SJSA1 (cell line): ENCODE measurements at places on chromosomes 6 and 20.

DNA sequence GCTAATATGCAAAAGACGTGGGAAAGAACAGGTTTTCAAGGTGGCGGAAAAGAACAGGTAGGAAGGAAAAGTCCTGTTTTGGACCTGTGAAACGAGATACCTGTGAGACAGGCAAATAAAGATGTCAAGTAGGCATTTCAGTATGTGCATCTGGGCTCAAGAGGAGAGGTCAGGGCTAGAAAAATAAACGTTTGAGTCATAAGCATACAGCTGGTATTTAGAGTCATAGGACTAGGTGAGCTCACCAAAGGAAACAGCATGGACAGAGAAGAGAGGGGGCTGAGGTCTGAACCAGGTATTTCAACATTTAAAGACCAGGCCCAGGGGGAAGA lies 14.9 kb downstream of the MTFR2 start:
- no peak for DNase-seq

DNA sequence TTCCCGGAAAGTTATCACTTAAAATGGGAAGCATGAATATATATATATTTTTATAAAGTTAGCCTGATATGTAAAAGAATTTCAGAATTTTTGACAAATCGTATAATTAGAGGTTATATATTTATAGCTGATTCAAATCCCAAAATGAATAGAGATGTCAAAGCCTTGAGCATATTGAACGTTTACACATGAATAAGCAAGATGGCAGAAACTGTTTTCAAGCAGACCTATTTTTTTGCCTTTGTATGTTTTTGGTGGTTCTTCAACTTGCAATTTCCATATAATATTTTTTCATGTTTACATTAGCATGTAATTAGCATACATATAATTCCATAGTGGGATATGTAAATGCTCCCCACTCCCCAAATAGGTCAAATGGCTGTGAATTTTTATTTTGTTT lies 189.9 kb downstream of the PRL start:
- DNase-seq = no peak

GRCh38 chr6:106143665-106144064 lies 57.5 kb downstream of the PRDM1 start:
- DNase-seq = no peak

DNA sequence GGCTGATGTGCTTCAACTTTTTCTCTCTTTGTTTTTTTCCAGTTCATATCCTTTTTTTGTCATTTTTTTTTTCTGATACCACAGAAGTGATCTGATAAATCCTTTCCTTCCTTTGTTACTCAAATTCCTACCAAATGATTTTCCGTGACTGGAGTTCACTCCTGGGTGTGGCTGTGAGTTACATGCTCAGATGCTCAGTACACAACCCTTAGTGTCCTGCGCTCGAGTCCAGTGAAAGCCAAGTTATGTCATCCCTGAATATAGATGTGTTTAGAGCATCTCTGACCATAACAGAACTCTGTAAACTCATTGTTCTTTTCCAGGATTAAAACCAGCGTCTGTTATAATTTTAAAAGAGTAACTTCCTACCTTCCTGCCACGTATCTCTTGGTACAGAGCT lies 147.2 kb upstream of the AKAP12 start:
- DNase-seq = no peak

- DNase-seq = no peak
Measured at GRCh38 chr6:621931-622330, 35.0 kb downstream of the HUS1B start.

- DNase-seq = no peak
Measured at GRCh38 chr20:13085275-13085674, 76.5 kb downstream of the SPTLC3 start.

- DNase-seq = no peak
Measured at GRCh38 chr6:12440981-12441380, 150.8 kb downstream of the EDN1 start.

DNA sequence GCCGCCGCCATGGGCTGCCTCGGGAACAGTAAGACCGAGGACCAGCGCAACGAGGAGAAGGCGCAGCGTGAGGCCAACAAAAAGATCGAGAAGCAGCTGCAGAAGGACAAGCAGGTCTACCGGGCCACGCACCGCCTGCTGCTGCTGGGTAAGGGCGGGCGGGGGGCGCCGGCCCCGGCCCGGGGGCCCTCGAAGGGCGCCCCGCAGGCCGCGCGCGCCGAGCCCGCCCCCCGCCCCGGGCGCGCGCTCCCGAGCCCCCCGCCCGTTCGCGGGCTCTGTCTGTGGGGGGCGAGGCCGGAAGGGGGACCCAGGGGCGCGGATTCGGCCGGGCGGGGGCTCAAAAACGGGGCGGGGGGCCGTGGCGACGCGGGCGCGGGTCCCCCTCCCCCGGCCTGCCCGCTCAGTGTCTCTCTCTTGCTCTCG lies 39.2 kb downstream of the GNAS start:
- DNase-seq = no peak

DNA sequence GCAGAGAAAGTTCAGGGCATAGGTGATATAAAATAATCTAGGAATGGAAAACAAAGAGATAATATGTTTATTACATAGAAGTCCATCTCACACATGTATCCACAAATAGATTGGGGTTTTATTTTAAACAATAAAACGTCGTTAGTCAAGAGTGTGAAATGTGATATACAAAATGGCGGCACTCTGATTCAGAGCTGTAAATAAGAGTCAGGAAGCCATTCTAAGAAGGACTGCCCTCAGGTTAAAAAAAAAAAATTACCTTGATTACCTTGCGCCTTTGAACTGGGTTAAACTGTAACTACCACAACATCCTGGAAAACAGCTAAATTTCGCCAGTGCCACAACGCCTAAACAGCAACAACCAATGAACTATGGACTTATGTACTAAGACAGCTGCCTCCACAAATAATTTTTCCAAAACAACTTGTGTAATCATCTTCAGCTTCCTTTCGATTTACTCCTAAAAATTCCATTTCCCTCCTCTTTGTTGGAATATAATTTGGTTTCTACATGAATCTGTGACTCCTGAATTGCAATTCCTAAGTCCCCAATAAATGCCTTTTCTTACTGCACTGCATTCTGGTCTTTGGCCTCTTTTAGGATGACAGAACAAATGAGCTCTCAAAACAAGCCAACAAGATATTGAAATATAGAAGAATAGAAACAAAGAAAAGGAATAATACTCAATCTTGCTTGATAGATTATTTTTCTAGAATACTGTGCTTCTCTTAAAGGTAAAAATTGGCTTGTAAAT lies 1019.5 kb upstream of the MAP3K7 start:
- no peak for DNase-seq

DNA sequence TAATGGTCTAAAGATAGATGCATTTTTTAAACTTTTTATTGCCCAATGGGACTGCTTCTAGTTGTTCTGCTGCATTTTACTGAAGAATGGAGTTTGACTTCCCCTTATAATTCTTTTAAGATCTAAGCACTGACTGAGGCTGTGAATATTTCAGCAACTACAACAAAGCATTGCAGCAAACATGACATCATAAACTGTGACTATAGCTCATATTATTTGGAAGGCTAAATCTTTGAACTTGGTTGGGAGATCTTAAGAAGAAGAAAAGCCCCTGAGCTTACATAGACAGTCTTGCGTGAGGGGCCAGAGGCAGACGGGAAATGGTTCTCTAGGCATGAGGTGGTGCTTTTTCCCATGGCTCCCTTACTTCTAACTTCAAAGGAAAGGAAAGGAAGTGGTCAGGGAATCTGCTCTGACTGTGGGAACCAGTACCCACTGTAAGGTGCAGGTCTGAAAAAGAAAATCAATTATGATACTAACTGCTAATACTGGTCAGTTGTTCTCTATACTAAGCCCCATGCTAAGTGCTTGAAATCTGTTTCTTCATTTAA lies 14.8 kb downstream of the HEY2 start:
- DNase-seq = no peak

GRCh38 chr6:157246048-157246630 lies 77.2 kb downstream of the TMEM242 start:
- DNase-seq = no peak

DNA sequence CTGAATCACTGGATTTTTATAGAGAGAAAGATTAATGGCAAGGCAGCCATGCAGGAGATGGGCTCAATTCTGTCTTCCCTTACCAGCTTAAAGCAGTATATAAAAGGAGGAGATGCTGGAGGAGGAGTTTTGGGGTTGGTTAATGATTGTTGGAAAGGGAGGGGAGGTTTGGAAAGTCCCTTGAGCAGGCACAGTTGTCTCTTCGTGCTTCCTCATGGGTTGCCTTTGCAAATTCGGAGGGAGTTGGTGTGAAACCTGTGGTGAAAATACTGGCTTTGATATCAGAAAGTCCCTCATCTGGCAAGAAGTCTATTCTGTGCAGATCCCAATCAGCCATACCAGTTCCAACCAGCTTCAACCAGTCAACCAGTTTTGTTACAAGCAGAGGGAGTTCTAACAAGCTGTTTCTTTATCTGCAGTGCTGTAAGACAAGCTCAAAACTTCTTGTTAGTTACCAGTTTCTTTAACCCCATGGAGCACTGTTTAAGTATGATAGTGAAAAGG lies 107.0 kb downstream of the HIVEP1 start:
- no peak for DNase-seq

DNA sequence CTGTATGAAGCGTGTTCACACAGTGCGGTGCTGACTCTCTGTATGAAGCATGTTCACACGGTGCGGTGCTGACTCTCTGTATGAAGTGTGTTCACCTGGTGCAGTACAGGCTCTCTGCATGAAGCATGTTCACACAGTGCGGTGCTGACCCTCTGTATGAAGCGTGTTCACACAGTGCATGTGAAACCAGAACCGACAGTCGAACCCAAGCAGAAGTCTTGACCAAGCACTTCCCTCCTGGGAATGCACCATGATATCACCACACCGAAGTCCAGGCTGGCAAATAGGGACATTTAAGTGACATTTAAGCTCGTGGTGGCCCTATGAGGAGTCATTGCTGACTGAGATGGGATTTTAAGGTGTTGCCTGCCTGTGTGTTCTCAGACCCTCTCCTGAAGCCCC lies 11.3 kb upstream of the SERPINB1 start:
- no peak for DNase-seq

DNA sequence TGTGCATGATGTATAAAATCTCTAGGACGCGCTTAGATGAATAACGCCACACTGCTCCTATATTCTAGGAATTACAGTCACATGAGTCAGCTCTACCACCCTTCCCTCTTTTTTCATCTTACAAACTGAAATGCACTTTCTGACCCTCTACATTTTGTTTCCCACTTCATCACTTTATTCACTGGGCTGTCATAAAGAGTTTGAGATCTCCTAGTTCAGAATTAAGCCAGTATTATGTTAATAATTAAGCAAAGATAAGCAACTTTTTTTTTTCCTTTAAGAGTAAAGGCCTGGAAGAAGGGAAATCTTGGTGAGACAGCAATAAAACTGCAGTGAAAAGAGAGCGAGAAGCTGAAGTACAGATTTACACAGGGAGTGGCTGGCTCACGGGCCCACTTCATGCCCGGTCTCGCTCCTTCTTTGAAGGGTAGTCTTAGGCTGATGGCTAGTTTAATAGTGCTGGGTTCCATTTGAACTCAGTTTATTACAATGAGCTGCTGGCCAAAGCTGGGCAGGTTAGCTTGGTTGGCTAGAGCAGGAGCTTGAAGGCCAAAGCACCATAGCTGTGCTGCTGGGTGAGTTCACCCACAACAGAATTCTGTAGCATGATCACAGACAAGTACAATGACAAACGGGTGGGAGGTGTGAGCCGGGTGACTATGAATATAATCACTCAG lies 110.6 kb downstream of the MAP7 start:
- DNase-seq = no peak

DNA sequence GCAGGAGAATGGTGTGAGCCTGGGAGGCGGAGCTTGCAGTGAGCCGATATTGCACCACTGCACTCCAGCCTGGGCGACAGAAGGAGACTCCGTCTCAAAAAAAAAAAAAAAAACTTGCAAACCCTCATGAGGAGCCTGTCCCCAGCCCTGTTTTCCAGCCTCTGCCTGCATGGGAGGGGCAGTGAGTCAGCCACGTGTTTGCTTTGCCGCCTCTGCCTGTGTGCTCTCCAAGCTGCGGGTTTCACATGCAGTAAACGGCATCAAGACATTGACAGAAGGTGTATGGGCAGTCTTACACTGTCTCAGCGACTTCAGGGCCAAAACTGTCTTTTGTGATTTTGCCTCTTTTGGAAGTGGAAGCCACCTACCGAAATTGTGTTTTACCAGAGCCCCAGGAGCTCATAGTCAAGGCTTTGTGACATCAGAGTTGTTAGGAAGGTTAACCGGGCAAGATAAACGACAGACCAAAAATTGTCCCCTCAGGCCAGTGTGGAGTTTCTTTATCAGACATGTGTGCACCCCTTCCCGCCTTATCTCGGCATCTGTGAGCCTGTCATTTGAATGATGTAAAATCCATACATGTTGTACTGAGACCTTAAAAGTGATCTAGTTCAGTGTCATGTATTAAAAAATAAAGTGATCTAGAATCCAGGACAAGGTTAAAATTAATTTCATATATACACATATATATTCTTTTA lies 52.9 kb downstream of the RPP40 start:
- DNase-seq = no peak

DNA sequence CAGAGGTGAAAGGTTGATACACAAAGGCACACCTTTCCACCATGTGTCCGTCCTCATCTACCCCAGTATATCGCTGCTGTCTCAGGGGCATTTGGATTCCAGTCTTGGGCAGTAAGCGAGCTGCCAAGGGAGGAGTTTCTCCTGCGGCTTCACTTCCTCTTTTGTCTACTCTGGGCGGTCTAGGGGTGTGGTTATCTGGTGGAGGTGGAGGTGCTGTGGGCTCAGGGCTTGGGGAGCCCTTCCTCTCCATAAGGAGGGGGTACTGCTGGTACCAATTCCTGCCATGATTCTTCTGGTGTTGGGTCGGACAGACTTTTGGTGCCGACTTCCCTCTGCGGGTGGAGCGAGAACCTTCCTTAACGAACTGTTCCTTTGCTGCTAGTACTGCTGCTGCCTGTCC lies 31.9 kb upstream of the FABP7 start:
- no peak for DNase-seq
